ENCODE measurements at places on chromosomes 11 and 22.

- DNase-seq, result no peak
These were observed 99.7 kb upstream of the SYT13 start for GRCh38 chr11:45385844-45386243.

DNA sequence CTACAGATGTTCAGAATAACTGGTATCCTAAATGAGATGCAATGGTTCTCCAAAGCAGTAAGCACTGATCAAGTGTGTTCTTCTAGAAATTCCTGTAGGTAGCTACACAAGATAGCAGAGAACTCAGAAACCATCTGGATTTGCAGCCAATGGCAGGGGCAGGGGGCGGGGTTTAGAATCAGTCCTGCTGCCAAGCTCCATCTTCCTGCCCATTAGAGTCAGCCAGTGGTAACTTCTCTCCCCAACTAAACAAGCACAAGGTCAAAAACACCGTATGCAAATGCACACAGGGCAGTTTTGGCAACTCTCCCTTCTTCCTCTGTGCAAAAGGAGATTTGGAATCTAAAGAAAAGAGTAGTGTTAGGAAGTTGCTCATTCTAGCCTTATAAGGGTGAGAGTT, 237.5 kb upstream of the CCDC90B start:
- DNase-seq, result no peak

DNA sequence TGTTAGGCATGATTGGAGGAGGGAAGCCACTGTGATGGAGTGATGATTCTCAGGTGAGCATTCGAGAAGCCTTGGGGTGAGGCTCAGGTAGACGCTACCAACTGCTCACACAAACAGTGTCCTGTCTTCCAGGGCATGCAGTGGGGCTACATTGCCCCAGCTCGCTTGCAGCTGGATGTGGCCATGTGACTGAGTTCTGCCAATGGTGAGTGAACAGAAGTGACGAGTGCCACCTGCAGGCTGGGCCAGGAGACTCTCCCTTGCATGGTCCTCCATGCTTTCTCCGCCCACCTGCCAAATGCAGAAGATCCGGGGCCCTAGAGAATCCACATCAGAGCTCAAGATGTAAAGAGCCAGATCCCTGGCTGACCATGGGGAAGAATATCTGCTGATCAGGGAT, 195.9 kb downstream of the BCR start:
- peak; percentile 19 for DNase-seq

- DNase-seq, result no peak
These were observed 601.7 kb upstream of the ANO3 start for GRCh38 chr11:25730230-25730629.

GRCh38 chr11:68002938-68003845, 705 bp downstream of the UNC93B1 start:
- no peak for DNase-seq

- no peak for DNase-seq
These were observed 452.1 kb downstream of the MN1 start for GRCh38 chr22:27349456-27349855.

- DNase-seq, result no peak
These were observed 13.3 kb upstream of the TNNT3 start for GRCh38 chr11:1906181-1906580.

DNA sequence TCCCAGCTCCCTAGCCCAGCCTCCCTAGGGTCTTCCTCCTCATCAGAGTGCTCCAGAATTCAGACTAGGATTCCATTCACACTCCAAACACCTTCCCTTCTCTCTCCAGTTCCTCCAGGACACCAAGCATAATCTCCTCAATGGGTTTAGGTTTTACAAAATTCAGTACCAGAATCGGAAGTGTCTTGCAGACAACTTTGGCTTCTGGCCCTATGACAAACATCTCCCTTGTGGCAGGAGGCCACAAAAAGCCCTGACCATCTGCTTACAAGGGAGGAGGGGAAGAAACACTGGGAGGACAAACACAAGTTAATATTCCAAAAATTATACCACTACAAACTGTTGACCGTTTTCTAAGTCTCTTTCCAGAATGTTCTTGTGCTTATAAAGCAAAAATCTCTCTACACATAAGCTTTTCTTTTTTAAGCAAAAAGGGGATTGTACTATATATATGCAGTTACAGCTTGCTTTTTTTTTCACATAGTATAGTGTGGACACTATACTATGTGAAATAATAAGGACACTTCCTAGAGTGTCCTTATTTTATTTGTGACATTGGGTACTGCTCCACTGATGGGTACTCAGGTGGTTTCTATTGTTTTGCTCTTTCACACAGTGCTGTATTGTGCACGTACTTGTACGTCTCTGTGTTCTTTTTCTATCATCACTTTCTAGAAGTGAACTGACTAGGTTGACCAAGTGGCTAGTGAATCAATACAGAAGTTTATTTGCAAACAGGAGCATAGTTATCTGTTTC, 78.7 kb downstream of the BDNF start:
- peak; percentile 35 for DNase-seq

DNA sequence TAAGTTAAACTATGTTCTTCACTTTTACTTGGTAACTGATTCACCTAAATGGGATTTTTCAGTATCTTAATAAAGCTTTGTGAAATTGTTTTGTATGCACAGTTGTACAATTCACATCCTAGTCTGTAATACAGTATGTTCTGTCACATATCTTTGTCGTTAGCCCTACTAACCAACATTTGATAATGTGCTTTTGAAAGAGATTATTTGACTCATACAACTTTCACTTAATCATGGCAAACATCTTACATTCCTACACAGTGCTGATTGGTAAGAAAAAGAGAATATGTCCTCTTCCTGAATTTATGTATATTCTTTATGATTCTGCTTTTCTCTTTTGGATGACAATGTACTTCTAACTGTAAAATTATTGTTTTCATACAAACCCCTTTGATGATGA, 234.5 kb downstream of the METTL15 start:
- DNase-seq, result peak; percentile 42

- no peak for DNase-seq
These were observed 4.2 kb downstream of the SCGB1C1 start for GRCh38 chr11:196786-197731.

DNA sequence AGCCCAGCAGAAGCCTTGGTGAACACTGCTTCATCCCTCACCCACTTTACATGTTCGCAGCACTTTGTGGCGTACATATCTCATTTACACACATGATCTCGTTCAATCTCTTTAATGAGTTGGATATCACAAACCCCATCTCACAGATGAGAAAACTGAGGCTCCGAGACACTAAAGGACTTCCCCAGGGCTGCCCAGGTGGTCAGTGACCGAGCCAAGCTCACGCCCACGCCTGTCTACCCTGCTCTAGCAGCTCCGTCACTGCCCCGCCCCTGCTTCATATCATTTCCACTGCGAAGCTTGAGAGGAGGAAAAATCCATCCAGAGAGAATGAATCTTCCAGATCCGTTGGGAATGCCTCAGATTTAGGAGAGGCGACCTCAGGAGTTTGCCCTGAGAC, 11.8 kb upstream of the DSCAML1 start:
- DNase-seq, result no peak

DNA sequence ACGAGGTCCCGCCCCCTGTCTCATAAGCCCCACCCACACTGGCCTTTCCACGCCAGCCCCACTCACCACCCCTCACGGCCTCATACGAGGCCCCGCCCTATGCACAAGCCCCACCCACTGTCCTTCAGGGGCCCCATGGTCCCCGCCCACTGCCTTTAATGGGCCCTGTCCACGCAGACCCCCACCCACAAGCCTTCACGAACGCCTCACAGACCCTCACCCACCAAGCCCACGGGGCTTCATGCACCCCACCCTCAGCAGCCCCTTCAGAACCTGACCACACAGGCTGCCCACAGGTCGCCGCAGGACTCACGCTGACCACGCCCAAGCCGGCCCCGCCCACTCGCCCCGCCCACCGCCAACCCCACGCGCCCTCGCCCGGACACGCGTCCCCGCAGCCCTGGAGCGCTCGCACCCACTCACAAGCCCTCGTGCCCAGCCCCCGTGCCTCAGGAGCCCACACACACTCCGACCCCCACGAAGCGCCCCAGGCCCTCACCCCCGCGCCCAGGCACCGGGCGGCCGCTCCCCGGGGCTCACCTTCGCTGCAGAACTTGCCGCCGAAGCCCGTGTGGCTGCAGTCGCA, 10.5 kb downstream of the NRXN2 start:
- no peak for DNase-seq

- no peak for DNase-seq
These were observed at the start of gene GRK3 for GRCh38 chr22:25564320-25564978. Gene GRK3 (plus strand): TSS chr22:25564675. CDS start chr22:25565041, 366 bp downstream.

GRCh38 chr11:971092-971690, 45.5 kb downstream of the AP2A2 start:
- DNase-seq, result no peak

GRCh38 chr11:74932797-74933196, 16.1 kb downstream of the XRRA1 start:
- DNase-seq, result peak; percentile 89

DNA sequence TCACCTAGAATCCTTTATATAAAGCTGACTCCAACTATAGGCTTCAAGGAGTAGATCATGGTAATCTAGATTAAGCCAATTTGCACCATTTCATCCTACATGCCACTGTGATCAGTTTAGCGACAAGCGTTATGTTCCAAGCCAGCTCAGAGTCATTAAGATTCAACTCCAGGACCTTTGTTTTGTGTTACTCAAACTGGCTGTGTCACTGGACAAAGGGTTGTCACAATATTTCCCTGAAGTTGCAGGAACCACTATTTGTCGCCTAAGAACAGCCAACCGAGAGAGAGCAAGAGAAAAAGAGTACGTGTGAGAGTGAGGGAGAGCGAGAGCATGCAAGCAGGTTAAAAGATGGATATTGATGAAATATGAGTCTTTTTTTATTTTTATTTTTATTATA, 104.8 kb downstream of the USP35 start:
- no peak for DNase-seq

GRCh38 chr22:31046539-31047226, 34.4 kb upstream of the SMTN start:
- no peak for DNase-seq

DNA sequence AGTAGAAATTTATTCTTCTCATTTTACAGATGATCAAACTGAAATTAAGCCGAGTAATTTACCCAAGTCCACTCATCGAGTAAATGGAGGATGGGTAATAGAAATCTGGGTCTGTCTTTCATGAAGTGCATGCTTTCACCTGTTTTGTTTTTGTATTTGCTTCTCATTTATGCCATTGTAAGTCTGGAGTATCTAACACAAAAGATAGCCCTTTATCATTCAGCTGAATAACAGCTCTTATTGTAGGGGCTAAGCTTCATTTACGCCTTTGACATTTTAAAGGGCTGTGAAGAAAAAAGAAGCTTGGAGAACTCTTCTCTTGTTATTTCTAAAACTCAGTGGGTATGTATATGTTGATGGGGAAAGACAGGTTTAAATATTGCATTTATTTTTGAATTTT, 1196.2 kb upstream of the TENM4 start:
- DNase-seq, result no peak

DNA sequence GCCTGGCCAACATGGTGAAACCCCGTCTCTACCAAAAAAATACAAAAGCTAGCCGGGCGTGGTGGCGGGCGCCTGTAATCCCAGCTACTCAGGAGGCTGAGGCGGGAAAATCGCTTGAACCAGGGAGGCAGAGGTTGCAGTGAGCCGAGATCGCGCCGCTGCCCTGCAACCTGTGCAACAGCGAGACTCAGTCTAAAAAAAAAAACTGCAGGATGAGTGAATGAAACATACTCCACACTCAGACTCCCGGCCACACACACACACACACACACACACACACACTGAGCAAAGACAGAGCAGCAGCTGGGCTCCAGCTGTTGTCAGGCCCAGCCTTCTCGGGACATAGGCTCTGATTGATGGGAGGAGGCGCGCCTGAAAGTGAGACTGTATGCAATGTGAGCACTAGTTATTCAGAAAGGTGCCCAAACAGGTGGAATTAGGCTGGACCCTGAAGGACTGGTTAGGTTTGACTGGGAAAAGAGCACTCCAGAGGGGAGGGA, 1.5 kb upstream of the PLEKHA7 start:
- peak; percentile 59 for DNase-seq

DNA sequence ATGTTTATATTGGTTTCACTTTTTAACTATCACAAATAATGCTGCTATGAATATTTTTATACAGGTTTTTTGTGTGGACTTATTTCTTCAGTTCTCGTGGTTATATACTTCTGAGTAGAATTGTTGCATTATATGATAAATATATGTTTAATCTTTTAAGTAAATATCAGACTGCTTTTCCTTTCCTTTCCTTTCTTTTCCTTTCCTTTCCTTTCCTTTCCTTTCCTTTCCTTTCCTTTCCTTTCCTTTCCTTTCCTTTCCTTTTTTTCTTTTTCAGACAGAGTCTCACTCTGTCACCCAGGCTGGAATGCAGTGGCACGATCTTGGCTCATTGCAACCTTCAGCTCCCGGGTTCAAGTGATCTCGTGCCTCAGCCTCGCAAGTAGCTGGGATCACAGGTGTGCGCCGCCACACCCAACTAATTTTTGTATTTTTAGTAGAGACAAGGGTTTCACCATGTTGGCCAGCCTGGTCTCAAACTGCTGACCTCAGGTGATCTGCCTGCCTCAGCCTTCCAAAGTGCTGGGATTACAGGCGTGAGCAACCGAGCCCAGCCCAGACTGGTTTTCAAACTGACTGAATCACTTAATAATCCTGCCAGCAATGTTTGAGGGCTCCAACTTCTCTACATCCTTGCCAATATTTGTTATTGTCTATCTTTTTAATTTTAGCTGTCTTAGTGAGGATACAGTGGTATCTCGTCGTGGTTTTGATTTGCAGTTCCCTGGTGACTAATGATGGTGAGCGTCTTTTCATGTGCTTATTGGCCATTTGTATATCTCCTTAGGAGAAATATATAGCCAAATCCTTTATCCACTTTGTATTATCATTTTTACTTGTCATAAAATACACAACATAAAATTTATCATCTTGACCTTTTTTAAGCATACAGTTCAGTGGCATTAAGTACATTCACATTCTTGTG, 21.9 kb downstream of the HTR3B start:
- peak; percentile 2 for DNase-seq

DNA sequence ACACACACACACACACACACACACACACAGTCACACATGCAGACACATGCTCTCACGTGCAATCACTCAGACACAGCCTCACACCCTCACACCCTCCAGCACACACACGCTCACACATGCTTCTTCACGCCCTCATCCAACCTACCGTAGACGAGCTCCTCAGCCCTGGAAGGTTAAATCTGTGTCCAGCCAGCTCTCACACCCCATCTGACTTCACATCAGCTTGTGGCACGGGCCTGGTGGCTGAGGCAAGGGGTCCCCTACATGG, 1.3 kb upstream of the SCUBE1 start:
- DNase-seq, result no peak

GRCh38 chr11:115660030-115660805, 156.0 kb upstream of the CADM1 start:
- no peak for DNase-seq

DNA sequence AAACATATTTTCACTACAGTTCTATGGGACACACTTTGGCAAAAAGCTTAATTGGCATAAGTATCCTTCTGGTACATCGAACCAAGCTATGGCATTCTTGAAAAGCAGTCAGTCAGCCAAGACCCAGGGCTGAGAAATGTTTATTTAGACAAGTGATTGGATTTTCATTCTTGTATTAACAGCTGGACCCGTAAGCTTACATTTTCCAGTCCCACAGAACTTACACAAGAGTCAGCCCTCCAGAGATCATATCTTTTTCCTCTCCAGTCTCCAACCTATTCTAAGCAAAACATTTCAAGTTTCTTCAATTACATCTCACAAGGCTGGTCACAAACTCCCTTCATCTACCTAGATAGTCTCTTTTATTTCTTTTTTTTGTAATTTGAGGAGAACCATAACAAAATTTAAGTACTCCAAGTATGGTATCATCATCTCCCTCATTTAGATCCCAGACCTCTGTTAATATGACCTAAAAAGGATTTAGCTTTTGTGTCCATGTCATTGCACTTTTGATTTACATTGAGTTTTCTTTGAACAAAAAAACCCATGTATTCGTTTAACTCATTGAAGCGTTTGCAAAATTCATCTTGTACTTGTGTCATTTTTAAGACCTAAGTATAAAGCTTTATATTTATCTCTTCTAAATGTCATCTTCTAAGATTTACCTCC, 67.9 kb upstream of the GRK3 start:
- no peak for DNase-seq

Measured in HCEC 1CT (cell line).